ENCODE measurements at places on chromosomes 12 and 14.

DNA sequence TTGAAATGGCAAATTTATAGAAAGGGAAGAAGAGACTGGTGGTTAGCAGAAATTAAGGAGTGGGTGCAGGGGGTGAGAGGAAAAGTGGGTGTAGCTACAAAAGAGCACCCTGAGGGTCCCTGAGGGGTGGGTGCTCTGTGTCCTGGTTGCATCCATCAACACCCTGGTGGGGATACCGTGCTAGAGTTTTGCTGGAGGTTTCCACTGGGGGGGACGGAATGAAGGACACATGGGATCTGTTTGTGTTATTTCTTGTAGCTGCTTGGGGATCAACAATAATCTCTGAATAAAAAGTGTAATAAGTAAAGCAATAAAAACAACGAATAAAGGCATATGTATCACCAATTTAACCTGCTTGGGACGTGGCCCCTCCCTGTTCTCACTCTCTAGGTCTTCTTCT lies 175.3 kb downstream of the KIF26A start:
- DNase-seq = no peak

DNA sequence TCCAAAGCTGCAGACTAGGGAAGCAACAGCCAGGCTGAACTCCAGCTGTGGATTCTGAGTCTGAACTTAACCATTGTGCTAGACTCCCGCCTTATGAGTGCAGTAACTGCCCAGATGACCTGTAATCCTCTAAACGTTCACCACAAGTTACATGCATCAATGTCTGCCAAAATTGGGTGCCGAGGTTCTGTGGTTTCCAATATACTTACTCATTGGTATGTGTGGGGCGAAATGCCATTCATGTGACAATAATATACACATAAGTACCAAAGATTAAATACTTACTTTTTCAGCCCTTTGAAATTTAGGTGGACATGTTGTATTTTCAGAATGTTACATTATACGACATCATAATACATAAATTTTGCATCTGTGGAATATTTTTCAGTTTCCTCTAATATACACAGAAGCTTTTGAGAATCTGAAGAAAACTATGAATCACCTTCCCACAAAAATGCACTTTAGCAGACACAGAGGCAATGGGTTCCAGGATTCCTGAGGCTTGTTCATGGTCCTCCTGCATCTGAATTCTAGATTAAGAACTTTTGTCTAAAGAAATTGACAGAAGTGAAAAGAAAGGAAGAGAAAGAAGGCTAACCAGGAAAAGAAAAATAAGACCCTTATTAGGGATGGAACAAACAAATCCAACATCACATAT lies 31.7 kb downstream of the GRIP1 start:
- DNase-seq = no peak

DNA sequence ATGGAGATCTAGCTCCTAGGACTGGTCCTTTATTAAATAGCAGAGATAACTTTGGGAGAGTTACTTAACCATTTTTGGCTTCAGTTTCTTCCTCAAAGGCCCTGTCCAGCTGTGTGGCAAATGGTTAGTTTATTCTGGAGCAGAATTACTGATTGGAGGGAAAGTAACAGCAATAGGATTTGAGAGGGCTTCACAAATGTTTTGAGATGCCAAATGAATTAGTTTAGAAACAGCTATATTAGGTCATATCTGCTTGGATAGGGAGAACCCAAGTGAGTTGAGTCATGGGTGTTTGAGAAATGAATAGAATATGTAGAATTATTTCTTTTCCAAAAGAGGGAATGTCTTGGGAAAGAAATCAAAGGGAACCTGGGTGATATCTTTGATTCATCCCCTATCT lies 17.5 kb downstream of the RASSF3 start:
- no peak for DNase-seq

GRCh38 chr12:66196806-66197205 lies 7.8 kb downstream of the IRAK3 start:
- DNase-seq = no peak

Data from activated T-cell treated with anti-CD3 and anti-CD28 coated beads for 48 hours (primary cell).